Brain microvascular endothelial cell (primary cell): ENCODE measurements at places on chromosomes 13 and 19.

- no peak for DNase-seq
Observed at GRCh38 chr13:40626561-40626960, 39.9 kb downstream of the FOXO1 start.

DNA sequence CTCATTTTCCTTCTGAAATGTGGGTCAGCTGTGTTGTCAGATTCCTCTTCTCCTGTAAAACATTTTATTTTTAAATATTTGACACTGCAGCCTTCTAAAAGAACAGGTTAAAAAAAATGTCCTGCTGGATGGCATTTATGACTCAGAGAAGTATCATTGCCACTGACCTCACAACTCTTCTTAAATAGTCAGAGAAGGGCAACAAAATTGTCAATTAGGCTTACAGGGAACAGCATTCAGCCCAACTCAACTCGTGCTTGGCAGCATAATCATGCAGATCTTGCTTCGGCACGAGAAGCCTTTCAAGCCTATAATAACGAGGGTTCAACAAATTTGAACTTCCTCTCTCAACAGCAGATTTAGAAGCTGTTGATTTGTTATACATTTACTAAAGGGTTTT is 296.7 kb upstream of the DACH1 start:
- no peak for DNase-seq

DNA sequence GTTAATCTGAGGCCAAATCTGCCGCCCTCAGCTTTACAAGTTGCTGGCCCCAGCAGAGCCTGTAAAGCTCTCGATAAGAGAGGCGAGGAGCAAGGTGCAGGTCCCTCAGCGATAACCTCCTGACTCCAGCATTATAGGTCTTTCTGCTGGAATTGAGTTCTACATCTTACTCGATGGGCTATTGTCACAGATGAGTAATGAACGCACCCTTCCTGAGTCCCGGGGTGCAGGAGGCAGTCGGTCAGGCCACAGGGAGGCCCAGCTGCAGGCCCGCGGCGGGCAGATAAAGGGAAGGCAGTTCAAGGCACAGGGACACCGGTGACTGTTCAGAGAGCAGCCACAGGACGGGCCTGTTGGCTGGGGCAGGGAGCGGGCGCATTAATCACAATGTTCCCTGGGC is 157.6 kb upstream of the OBI1 start:
- DNase-seq: no peak

DNA sequence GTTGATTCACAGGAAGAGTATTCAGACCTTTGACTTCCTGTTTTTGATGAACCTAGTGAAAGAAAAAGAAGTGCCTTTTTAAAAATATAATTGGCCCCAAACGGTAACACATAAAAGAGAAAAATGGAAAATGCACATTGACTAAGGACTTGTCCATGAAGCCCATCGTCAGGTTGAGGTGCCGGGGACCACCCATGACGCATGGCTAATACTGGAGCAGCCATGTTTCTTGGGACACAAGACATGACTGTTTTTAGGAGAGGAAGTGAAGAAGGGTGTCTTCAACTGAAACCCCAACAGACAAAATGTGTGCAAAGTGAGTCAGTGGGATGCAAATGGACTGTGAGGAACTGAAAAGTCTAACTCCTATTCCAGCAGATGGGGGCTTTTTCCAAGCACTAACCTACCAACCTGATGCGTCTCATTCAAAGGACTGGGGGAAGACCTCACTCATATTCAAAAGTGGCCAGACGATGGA is 459.4 kb downstream of the FOXO1 start:
- DNase-seq: no peak

GRCh38 chr19:48926909-48927308 is 6.6 kb upstream of the DHDH start:
- DNase-seq: peak; percentile 84

- no peak for DNase-seq
Observed at GRCh38 chr19:3788996-3789778, 3.0 kb upstream of the MATK start.

DNA sequence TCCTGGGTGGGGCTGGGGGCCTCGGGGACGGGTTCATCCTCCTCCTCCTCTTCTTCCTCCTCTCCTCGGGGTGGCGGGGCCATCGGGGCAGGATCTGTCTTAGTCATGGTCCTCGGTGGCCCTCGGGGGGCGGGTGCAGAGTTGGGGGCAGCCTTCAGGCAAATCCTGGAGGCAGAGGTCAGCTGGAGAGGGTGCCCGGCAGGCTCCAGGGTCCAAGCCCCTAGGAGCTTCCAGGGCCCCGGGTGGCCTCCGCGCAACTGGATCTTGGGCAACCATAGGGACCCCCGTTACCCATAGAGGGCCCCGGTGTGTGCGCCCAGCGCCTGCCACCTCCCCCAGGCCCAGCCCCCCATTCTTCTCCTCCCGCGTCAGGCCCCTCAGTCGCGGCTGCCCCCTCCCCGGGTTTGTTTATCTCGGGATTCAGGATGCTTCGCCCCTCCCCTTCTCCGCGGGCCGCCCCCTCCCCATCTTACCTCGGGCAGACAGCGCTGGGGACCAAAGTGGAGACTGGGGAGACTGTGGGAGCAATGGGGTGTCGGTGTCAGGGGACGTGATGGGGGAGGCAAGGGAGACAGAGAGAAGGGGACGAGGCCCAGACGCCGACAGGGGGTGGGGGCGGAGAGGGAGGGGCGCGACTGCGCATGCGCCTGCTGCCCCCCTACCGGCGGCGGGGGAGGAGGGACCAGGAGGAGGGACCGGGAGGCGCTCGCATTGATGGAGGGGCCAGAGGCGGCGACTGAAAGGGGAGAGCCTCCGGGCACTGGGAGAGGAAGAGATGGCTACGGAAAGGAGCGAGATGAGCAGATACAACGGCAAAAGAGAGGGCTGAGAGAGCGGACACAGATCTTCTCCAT is at the start of gene CLIP3:
Gene CLIP3, minus strand, starts transcription at position 623 of the 854 bp plus-strand sequence. Its CDS starts 516 bp downstream, at position 107.
- DNase-seq: peak; percentile 44

DNA sequence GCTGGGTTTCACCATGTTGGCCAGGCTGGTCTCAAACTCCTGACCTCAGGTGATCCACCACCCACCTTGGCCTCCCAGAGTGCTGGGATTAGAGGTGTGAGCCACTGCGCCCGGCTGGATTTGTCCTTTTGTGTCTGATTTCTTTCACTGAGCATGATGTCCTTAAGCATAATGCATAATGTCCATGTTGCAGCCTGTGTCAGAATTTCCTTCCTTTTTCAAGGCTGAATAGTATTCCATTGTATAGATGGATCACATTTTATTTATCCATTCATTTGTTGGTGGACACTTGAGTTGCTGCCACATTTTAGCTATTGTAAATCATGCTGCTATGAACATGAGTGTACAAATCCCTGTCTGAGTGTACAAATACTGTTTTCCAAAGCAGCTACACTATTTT is 25.5 kb downstream of the RFX2 start:
- DNase-seq: no peak

DNA sequence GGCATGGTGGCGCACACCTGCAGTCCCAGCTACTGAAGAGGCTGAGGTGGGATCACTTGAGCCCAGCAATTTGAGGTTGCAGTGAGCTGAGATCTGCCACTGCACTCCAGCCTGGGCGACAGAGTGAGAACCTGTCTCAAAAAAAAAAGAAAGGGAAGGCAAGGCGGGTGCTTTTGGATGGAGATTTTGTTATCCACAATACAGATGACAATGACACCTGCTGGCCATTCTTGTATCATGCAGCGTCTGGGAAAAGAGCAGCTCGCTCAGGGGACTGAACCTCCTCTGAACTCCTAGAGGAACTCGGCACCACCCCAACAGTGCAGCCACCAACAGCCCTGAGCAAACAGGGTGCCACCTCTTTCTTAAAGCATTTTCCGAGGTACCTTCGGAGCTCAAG is 22.8 kb downstream of the HAUS8 start:
- peak; percentile 46 for DNase-seq

- DNase-seq: no peak
Observed at GRCh38 chr13:41502031-41502430, 44.7 kb downstream of the RGCC start.

DNA sequence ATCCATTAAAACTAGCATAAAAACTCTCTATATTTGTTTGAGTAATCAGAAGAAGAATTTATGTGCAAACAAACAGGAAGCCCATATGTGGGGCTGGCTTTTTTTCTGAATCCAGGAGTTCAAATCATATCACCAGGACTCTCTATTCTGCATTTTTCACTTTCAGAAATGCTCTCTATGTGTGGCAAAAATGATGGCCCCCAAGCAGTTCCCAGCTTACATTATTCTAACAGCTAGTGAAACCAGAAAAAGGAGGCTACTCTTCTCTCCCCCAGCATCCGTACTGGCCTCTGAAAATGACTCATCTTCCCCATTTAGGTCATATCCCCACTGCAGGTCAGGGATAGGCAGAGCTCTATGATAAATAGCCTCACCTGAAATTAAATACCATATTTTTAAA is 20.4 kb downstream of the RBM26 start:
- DNase-seq: no peak

DNA sequence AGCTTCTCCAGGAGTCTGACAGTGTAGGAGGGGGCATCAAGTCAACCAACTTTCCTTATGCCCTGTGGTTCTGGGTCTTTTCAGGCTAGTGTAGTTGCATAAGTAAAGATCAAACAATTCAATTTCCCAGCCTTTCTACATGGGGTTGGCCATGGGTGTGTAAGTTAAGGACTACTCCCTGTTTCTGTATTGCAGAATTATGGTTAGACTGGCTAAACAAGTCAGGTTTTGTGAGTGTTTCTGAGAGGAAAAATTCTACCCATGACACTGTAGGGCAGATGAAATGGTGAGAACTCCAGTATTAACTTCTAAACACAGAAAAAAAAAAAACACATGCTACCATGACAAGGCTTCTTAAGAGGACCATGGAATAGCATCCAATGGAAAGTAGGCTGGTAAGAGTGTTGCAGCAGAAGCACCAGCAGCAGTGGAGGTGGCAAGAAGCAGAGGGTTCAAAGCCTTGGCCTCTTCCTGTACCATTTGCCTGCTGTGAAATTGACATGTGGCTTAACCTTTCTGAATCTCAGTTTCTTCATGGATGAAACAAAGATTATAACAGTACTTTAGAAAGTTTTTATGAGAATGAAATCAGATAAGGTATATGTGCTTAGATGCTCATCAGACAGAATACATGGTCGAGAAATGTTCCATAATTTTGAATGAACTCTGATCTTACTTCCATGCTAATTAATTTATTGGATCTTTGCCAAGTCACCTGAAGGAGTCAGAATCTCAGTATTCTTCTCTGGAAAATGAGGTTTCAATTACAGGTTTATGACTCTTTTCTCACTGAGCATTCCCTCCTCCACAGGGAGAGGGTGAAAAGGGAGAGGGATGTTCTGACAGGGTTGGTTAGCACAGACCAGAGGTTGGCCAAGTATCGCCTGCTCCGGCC is 11.4 kb upstream of the SCEL start:
- DNase-seq: no peak

- peak; percentile 67 for DNase-seq
Observed at GRCh38 chr13:23652909-23653726, 82.9 kb downstream of the TNFRSF19 start.

GRCh38 chr19:29022599-29022998 is 190.4 kb downstream of the UQCRFS1 start:
- DNase-seq: no peak

DNA sequence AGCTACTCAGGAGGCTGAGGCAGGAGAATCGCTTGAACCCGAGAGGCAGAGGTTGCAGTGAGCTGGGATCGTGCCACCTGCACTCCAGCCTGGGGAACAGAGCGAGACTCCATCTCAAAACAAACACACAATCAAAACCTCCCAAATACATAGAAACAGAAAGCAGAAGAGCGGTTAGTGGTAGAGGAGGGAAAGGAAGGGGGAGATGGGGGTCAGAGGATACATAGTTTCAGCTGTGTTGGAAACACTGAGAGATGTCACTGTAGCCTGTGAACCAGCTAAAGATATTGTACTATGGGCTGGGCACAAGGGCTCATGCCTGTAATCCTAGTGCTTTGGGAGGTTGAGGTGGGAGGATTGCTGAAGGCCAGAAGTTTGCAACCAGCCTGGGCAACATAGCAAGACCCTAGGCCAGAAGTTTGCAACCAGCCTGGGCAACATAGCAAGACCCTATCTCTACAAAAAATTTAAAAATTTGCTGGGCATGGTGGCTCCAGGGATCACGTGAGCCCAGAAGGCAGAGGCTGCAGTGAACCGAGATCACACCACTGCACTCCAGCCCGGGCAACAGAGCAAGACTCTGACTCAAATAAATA is 49.9 kb downstream of the GNG7 start:
- no peak for DNase-seq

DNA sequence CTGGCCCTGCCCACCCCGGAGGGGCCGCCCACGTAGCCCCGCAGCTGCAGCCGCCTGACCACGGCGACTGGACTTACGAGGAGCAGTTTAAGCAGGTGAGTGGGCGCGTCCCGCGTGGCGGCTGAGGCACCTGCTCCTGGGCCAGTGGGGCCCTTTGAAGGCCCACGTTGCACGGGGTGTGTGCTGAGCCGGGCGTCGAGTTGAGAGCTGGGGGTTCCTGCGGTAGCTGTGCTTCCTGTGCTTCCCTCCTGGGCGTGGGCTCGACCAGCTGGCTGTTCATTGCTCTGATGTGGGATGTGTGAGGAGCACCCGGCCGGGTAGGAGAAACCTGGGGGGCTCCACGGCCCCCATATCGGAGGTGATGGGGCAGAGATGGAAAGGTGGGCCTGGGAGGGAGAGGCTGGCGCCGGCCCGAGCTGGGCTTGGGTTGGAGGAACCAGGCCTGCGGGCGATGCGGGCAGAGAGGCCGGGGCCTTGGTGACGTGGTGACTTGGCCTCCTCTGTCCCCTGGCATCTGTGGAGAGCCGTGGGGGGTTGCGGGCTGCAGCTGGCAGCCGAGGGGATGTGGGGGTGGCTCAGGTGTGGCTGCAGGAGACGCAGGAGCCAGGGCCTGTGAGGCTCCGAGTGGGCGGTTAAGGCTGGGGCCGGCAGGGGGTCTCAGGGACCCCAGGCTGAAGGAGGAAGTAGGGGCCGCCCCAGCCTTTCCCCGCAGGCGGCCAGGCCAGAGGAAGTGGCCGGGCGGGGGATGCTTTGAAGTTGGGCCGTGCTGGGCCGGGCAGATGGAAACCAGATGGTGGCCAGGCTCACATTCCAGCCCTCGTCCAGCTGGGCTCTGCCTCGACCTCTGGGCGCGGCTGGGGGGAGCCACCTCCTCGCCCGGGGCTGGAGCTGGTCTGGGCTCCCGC is 7.1 kb downstream of the ARID3A start:
- DNase-seq: peak; percentile 70

DNA sequence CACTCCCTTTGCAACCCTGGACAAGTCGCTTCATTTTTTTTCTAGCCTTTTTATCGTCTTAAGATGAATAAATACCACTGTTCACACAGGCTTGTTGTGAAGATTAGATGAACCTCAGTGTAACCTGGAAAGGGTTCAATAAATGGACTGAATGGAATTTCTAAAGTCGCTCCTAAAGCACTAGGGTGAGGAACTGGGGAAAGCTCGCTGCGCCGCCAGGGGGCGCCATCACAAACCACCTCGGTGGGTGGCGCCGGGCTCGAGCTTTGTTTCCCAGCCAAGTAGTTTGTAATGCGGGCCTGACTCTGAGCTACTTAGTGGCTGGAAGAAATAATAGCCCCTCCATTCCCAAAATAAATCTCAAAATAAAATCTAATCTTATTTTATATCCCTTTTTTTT is 2.2 kb upstream of the CEACAM6 start:
- peak; percentile 2 for DNase-seq

DNA sequence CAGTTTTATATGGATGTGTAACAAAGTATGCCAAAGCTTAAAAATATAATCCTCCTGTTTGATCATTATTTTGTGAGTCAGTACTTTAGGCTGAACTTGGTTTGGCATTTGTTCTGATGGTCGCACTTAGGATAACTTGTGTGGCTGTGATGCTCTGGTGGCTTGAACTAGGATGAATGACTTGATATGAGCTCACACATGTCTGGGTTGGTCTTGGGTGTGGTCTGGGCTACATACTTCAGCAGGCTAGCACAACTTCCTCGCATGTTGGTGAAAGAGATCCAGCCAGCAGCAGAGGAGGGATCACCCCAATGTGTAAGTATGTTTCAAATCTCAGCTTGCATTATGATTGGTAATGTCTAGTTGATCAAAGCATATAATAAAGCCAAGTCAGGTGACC is 969.1 kb upstream of the PCDH9 start:
- no peak for DNase-seq
